ENCODE measurements at places on chromosomes 11 and 22.

- no peak for DNase-seq
Observed at GRCh38 chr11:96130061-96130620, 206.2 kb upstream of the MTMR2 start.

DNA sequence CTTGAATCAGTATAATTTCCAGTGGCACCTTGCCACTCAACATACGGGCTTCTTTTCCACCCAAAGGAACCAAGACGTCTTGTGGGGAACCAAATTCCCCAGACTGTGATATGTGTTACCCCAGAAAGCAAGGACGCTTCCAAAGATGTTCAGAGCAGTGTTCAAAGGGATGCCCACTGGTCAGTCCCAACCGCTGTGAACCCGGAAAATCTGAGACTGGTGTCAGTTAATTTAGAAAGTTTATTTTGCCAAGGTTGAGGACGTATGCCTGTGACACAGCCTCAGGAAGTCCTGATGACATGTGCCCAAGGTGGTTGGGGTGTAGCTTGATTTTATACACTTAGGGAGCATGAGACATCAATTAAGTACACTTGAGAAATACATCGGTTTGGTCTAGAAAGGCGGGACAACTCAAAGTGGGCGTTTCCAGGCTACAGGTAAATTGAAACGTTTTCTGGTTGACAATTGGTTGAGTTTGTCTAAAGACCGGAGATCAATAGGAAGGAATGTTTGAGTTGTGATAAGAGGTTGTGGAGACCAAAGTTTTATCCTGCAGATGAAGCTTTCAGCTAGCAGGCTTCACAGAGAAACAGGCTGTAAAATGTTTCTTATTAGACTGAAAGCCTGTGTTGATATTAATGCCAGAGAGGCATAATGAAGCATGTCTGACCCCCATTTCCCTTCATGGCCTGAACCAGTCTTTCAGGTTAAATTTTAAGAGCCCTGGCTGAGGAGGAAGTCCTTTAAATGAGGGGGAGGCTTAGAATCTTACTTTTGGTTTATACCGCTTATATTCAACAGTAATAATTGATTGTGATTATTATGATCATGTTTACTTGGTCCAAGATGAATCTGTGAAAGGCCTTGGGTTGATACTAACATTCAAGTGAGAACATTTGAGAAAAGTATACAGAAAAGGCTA is 6.8 kb downstream of the APOL3 start:
- no peak for DNase-seq

- no peak for DNase-seq
Observed at GRCh38 chr11:102551169-102551781, 20.7 kb upstream of the MMP7 start.

GRCh38 chr22:42635531-42635930 is 4.9 kb downstream of the ATP5MGL start:
- DNase-seq: no peak

GRCh38 chr22:47245786-47246185 is 483.3 kb downstream of the TBC1D22A start:
- DNase-seq: no peak

DNA sequence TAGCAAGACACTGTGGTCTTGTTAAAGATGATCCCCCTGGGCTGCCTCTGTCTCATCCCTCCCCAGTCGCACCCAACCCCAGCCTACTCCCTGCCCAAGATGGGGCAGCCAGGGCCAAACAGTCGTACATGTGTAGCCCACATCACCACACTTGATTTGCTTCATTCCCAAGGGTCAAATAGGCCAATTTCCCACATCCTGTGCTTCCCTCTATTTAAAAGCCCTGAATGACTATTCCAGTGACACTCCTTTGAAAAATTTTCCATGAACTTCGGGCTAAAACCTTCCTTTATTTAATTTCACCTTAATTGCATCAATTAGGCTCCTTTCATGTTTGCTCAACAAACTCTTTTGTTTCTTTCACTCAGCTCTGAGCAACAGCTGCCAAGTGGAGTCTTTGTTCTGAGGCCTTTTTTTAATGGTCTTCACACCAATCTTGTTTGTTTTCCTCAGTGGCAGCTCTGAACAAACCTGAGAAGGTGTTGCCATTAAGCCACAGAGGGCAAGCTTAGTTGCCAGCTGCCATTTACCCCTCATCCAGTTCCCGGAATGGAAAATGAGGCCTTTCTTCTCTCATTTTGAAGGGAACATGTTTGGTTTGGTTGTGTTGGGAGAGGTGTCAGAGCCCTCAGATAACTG is 126.9 kb downstream of the APIP start:
- no peak for DNase-seq

GRCh38 chr11:17613983-17614382 is 66.9 kb downstream of the OTOG start:
- DNase-seq: no peak

DNA sequence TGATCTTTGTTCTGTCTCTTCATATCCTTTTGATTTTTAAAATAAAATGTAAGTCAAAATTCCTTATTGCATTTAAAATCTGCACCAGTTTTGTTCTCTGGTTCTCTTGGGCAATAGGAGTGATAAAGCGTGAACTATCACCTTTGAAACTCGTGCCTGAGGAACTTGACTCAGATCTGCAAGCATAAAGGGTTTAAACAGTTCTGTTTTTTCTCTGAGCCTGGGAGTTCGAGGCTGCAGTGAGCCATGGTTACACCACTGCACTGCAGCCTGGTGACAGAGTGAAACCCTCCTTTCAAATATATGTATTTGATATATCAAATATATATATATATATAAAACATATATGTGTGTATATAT is 38.9 kb upstream of the CLMP start:
- no peak for DNase-seq

DNA sequence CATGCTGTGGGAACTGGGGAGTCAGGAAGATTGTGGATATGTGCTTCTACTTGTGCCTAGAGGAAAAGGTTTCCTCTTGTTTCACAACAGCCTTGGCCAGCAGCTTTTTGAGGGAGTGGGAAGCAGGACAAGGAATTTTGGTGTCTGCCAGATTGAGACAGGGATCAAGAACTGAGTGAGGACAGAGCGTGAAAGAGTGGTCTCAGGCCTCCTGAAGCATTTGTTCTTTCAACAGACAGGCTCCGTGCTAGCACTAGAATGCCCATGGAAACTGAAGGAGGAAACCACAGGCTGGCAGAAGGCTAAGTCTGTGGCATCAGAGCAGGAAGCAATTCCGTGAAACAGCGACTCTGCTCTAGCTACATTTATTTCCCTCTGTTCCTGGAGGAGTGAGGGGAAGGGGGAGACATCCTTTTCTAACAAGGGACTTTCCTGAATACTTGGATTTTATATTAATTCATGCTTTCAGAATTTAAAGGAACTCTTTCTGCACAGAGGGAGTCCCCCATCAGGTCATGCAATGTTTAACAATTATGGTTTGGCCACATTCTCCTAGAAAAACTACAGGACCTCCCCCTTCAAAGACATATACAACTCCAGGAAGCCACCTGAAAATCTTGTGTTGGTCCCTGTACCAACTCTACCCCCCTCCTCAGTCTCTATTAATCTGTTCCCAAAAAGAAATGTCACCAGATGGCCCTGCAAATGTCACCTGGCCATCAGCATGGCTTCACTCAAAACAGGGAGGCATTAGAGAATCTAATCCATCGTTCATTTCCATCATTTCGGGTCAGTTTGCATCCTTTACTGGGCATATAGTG is 96.1 kb downstream of the SYT9 start:
- DNase-seq: no peak

GRCh38 chr22:35305525-35306070 is 5.9 kb downstream of the TOM1 start:
- DNase-seq: no peak

Data from muscle of back (tissue), 13 donors.